ENCODE measurements at places on chromosomes 6 and 20.

DNA sequence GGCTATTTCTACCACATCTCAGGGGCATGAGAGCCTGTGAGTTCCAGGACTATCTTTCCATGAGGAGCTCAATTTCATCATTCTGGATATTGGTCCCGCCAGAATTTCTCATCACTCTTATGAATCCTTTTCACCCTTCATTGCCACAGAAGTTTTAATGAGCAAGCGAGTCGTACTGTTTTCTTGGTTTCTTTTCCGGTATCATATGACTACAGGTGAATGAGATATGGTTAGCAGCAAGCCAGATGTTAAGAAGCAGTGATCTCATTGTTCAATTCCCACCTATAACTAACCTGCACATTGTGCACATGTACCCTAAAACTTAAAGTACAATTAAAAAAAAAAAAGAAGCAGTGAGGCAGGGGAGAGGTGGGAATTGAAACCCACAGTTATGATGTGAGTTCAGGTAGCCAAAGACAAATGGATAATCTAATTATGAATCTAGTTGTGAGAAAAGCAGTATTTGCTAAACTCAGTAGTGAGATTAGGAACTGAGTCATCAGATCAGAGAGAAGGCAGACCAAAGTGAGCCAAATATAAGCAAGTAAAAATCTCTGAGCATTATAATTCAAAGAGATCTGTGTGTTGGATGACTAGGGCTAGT is 78.0 kb upstream of the ELOVL5 start:
- H3K4me1 ChIP-seq, result peaks cover 34% of the 10 kb centered on the region
- no peak overlapping the region for H3K27ac ChIP-seq
- no peaks in the 10 kb centered on the region for H3K36me3 ChIP-seq
- DNase-seq, result no peak
- H3K27me3 ChIP-seq, result peaks cover 14% of the 10 kb centered on the region

DNA sequence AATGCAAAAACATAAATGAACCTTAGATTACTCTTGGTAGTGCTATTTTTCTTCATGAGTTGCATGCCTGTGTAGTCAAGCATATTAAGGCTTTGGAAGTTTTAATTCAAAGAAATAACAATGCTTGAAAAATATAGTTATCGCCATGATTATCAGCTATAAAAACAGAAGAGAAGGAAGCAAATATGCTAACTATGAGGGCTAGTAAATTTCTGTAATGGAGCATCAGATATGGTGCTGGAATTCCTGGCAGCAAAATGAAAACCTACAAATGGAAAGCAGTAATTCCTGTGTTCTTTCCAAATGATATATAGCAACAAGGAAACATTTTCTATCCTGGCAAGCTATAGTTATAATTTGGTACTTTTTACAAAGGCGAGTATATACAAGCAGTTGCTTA is 29.7 kb downstream of the DOP1A start:
- H3K4me1 ChIP-seq, result no peaks in the 10 kb centered on the region
- H3K27me3 ChIP-seq, result no peaks in the 10 kb centered on the region
- H3K4me3 ChIP-seq, result no peak overlapping the region
- H3K27ac ChIP-seq, result no peak overlapping the region

DNA sequence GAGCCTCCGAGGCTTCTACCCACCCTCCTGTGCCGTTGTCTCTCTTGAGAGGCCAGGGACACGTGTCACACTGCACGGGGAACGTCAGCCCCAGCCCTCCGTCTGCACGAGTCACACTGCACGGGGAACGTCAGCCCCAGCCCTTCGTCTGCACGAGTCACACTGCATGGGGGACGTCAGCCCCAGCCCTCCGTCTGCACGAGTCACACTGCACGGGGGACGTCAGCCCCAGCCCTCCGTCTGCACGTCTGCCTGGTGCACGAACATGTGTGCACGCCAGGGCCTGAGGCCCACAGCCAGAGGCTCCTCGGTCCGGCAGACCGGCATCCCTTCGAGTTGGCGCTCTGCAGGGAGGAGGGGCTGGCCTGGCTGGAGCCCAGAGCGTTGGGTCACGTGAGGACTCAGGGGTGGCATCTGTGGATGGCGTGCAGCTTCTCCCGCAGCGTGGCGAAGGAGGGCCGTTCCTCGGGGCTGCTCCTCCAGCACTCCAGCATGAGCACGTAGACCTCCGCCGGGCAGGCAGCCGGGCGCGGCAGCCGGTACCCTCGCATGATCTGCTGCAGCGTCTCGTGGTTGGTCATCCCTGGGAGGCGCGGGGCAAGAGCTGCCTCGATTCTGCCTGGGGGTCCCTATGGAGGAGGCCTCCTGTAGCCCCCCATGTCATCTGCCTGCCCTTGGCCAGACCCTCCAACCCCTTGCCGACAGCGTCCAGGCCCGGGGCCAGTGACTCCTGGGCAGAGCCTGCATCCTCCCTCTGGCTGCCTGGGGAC is 3.4 kb upstream of the PTK6 start:
- no peak overlapping the region for H3K4me3 ChIP-seq
- H3K27me3 ChIP-seq, result no peaks in the 10 kb centered on the region
- peaks cover 11% of the 10 kb centered on the region for H3K4me1 ChIP-seq
- no peak overlapping the region for H3K27ac ChIP-seq
- no peak for DNase-seq

DNA sequence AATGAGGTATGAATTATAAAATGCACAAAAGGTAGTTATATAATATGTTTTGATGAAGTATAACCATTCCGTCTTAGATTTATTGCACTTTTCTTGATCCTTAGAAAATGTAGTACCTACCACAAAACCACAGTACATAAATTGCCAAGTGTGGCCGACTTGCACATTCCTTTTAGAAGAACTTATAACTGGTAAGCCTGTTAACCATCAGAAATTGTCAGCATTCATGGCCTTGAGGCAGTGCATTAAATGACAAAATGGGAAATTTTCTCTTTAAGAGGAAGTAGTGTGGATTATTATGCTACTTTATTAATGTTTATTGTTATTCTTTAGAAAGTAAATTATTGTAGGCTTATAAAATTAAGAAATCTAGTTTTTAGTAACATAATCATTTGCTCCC is 29.6 kb downstream of the TAB2 start:
- H3K27me3 ChIP-seq, result no peaks in the 10 kb centered on the region
- H3K27ac ChIP-seq, result no peak overlapping the region
- H3K4me3 ChIP-seq, result no peak overlapping the region
- H3K36me3 ChIP-seq, result peaks cover 19% of the 10 kb centered on the region

DNA sequence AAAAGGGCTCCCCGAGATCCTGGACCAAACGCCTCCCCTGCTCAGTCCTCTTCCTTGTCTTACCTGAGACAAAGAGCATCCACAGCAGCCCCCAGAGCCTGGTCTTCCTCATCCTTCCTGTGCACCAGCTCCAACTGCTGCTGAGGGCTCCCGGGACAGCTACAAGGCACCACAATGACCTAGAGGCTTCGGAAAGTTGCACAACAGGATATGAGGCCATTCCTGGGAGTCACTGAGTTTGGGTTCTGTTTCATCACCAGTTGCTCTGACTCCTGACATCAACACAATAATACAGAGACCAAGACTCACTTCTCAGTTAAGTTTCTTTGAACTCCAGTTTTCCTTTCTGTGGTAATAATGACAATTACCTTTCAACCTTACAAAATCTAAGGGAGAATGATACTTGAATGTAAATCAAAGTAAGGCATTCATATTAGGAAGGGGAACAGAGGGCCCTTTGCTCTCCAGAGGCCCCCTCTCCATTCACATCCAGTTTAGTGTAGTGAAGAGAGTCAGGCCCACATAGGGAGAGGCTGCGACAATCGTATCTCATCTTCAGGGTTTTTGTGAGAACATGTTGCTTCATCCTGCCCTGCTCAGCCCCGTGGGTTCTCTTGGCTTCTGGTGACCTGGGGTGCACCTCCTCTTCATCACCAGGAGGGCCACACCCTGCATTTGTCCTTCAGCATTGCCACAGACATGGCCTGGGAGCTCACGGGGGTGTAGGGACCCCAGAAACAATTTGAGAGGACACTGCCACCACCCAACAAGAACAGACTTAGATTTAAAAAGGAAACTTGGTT is at the start of gene TREM1:
Gene TREM1 (minus strand): TSS at position 139 of the 803 bp plus-strand sequence. CDS start 27 bp downstream, at position 112.
- DNase-seq, result peak; percentile 52
- H3K4me3 ChIP-seq, result no peak within 1 kb of the TSS
- peaks cover 23% of the 10 kb centered on the region for H3K4me1 ChIP-seq
- H3K36me3 ChIP-seq, result no peaks in the 10 kb centered on the region
- H3K27ac ChIP-seq, result peak within 1 kb of the TSS; percentile 72
- no peaks in the 10 kb centered on the region for H3K27me3 ChIP-seq

- peak; percentile 54 for DNase-seq
- no peaks in the 10 kb centered on the region for H3K36me3 ChIP-seq
- no peak overlapping the region for H3K27ac ChIP-seq
- no peak overlapping the region for H3K4me3 ChIP-seq
- peaks cover 2% of the 10 kb centered on the region for H3K27me3 ChIP-seq
These were observed 66.4 kb upstream of the PDE10A start for GRCh38 chr6:165729307-165729936.

- H3K4me3 ChIP-seq, result no peak overlapping the region
- peaks cover 5% of the 10 kb centered on the region for H3K27me3 ChIP-seq
- H3K27ac ChIP-seq, result no peak overlapping the region
- no peaks in the 10 kb centered on the region for H3K4me1 ChIP-seq
- no peaks in the 10 kb centered on the region for H3K36me3 ChIP-seq
These were observed 262.9 kb downstream of the SOX4 start for GRCh38 chr6:21856456-21856825.

DNA sequence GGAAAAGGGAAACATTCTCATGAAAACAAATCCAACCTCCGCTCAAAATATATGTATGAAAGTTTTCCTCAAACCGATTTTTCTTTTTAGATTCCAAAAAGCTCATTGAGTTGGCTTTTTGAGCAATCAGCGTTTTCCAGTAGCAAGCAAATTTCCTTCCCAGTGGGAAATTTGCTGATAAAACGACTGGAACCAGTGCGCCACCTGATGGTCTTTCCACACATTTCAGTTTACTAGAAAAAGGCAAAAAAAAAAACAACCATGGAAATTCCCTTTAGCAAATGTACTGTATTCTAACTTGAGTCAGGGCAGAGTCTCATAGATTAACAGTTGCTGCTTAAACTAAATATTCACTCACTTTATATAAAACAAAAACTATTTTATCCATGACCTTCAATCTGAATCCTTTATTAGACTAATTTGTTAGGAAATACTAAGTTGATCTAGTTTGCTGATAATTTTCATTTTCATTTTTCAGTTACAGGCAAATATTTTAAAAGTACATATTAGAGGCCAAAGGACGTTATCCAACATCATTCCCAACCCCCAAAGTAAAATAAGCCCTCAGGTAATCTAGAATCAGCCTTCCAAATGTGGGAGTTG is 271.5 kb downstream of the FOXA2 start:
- H3K36me3 ChIP-seq, result no peaks in the 10 kb centered on the region
- no peaks in the 10 kb centered on the region for H3K4me1 ChIP-seq
- no peak overlapping the region for H3K4me3 ChIP-seq
- no peak for DNase-seq

DNA sequence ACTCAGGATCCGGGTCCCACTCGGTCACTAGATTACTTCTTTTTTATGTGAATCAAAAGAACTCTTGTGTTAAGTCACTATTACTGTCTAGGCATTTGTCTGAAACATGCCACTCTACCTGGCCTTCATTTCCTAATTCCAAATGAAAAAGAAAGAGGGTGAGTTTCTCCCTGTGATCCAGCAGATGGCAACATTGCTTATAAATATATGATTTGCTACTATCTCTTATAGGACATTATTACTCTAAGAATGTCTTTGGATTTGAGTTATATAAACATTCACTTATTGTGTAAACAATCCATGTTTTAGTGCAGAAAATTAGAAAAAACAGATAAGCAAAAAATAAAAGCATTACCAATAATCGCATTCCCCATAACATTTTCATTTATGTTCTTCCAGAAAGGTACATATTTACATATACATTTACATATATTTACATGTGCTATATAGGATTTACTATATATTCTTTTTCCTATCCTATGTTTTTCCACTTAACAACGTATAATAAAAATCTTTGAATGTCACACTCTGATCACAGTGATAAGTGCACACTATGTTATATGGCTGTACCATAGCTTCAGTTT is 66.9 kb downstream of the FAXC start:
- no peak for DNase-seq
- H3K27ac ChIP-seq, result no peak overlapping the region

DNA sequence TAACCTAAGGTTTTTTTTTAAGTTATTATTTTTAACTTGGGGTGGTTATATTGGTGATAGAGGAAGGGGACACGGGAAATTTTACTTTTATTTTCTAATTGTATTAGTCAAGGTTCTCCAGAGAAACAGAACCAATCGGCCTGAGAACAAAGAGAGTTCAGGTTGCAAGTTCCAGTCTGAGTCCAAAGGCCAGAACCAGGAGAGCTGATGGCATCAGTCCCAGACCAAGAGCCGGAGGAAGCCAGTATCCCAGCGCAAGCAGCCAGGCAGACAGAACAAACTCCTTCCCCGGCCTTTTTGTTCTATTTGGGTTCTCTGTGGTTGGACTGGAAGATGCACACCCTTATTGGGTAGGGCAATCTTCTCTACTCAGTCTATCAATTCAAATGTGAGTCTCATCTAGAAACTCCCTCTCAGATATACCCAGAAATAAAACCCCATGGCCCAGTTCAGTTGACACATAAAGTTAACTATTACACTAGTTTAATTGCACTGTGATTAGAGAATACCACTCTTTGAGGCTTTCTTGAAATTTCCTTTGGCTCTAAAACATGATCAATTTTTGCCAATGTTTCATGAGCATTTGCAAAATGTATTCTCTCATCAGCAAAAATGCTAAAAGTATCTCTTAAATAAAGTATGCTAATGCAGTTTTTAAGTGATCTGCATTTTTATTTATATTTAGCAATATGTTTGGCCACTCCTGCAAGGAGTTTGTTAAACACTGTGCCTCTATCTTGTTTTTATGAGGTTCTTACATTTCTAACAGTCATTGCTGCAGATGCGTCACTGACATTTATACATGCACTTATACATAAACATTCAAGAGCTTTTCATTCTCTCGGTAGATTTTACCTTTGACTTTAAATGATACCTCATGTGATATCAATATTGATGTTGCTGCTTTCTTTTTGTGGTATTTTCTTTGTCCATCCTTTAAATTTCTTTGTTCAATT is 103.2 kb upstream of the SSTR4 start:
- no peak for DNase-seq
- no peak overlapping the region for H3K4me3 ChIP-seq
- H3K36me3 ChIP-seq, result no peaks in the 10 kb centered on the region
- H3K4me1 ChIP-seq, result no peaks in the 10 kb centered on the region

GRCh38 chr20:9134346-9134745 is 65.5 kb downstream of the PLCB4 start:
- H3K27ac ChIP-seq, result no peak overlapping the region
- no peaks in the 10 kb centered on the region for H3K36me3 ChIP-seq
- H3K27me3 ChIP-seq, result no peaks in the 10 kb centered on the region
- no peaks in the 10 kb centered on the region for H3K4me1 ChIP-seq
- H3K4me3 ChIP-seq, result no peak overlapping the region
- no peak for DNase-seq

- H3K27me3 ChIP-seq, result no peaks in the 10 kb centered on the region
- H3K27ac ChIP-seq, result no peak overlapping the region
- no peak for DNase-seq
- H3K36me3 ChIP-seq, result no peaks in the 10 kb centered on the region
- peaks cover under 1% of the 10 kb centered on the region for H3K4me1 ChIP-seq
These were observed 35.8 kb downstream of the LAMA4 start for GRCh38 chr6:112218563-112218962.
